ENCODE measurements at places on chromosomes 16 and 17.

- no peak for DNase-seq
These were observed 85.9 kb downstream of the LITAF start for GRCh38 chr16:11500700-11501346.

- DNase-seq: no peak
These were observed 6.6 kb downstream of the CHMP6 start for GRCh38 chr17:80998118-80998747.

DNA sequence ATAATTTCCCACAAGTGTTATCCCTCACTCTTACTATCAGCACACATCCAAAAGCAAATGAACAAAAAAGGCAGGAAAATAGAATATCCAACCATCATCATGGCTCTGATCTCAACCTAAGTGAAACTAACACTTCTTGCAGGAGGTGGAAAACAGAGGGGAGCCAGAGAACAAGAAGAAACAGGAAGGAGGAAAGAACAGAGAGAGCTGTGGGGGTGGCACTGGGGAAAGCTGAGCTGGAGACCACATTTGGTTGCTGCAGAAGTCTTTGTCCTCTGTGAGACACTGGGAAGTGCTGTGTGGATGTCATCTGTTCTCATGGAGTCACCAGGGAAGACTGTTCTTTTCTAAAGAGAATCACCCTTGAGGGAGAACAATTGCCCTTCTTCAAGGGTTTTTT is 34.7 kb downstream of the GRB7 start:
- no peak for DNase-seq

- DNase-seq: peak; percentile 69
These were observed 63.1 kb downstream of the MYO18A start for GRCh38 chr17:29116804-29117753.

DNA sequence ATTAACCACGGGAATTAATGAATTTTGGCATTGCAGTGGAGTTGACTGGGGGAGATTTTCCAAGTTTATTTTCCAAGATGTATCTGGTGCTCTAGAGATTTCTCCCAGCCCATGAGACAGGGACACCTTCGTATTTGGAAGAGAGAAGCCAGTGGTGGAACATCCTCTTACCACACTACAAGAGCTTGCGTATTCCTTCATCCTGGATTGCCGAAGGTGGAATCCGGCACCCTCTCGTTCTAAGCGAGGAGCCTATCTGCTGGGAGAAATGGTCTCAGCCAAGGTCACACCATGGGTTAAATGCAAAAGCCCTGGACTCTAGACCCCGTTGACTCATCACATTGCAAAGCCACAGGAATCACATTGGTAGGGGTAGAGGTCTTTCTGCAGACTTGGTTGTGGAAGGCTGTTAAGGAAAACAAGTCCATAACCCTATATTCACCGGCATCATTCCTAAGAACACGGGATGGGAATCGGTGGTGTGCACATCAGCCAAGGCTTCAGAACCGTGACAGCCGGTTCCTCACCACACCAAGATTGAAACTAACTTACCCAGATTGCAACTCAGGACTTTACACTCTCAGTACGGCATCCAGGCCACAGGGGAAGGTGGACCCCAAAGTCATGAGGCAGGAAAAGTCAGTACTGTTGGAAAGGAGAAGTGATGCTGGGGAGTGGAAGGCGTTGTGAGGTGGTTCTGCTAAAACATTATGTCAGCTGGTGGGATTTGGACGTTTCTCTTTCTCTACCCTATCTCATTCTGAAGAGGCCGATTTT is 259.8 kb downstream of the CPPED1 start:
- no peak for DNase-seq

DNA sequence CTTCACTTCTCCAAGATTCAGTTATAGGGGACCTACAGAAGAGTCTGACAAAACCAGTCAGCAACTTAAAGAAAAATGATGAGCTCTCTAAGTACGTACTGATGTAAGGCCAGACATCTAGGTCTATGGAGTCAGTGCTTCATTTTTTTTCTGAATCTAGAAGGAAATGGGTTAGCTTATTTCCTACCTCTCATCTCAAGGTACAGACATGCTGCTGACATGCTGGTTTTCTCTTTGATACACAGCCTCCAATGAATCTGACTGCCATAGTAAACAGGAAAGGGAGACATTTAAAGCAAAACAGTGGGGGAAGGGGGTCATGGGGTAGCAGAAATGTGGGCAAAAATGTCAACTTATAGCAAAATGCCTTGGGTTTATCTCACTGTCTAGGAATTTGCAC is 16.4 kb downstream of the CDR2 start:
- DNase-seq: no peak

DNA sequence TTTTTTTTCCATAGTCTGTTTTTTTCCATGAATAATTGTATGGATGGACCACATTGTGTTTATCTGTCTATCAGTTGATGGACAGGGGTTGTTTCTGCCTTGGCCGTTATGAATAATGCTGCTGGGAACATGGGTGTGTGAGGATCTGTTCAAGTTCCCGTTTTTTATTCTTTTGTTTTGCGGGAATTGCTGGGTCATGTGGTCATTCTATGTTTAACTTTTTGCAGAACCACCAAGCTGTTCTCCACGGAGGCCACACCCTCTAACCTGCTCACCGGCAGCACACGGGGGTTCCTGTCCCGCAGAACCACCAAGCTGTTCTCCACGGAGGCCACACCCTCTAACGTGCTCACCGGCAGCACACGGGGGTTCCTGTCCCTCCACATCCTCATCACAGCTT is 5.9 kb upstream of the MSLN start:
- DNase-seq: no peak

DNA sequence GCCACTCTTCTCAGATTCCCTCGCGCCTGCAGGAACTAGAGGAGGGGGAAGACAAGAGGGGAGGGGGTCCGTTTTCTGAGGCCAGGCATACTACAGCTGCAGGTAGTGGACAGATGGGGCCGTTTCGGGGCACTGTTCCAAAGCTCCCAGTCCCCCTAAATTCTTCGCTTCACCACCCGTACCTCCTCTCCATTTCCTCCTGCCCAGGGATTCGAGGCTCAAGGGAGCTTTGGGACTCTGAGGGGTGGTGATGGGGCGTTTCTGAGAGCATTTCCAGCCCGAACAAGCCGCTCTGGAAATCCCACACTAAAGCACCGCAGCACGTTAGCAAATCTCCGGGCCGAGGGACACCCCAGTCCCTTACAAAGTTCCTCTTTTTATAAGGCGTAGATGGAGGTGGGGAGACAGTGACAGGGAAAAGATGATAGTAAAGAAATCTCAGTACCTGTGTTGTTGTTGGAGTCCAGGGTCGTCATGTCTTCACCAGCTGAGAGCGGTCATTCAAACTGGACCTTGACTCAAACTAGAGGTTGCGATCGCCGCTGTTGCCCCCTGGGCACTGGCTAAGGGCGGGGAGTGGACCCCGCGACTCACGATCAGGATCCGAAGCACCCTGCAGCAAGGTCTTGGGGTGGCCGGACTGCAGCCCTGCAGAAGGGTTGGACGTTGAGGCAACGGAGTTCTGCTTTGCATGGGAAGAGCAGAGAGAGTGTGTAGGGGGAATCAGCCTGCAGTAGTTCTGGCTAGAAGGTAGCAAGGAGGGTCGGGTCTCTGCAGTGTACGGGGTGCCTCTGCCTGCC is 570 bp downstream of the NR1D1 start:
- no peak for DNase-seq

DNA sequence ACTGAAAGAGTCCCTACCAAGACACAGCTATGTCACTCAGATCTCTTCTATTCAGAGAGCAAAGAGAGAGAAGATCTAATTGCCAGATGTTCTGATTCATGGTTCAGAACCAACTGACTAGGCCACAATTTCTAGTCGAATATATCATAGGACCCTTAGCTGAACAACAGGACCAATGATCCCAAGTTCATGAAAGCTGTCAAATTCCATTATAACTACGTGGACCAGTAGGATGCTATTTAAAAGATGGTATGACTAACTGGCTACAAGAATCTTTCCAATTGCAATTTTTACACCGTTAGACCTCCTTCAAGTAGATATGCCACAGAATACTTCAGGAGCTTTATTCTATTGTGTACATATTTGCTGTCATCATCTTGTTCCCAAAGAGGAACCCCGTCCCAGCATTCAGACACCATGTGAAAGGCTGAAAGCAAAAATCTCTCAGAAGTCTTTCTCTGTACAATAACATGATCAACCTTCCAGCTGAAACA is 26.0 kb downstream of the DCUN1D3 start:
- no peak for DNase-seq

DNA sequence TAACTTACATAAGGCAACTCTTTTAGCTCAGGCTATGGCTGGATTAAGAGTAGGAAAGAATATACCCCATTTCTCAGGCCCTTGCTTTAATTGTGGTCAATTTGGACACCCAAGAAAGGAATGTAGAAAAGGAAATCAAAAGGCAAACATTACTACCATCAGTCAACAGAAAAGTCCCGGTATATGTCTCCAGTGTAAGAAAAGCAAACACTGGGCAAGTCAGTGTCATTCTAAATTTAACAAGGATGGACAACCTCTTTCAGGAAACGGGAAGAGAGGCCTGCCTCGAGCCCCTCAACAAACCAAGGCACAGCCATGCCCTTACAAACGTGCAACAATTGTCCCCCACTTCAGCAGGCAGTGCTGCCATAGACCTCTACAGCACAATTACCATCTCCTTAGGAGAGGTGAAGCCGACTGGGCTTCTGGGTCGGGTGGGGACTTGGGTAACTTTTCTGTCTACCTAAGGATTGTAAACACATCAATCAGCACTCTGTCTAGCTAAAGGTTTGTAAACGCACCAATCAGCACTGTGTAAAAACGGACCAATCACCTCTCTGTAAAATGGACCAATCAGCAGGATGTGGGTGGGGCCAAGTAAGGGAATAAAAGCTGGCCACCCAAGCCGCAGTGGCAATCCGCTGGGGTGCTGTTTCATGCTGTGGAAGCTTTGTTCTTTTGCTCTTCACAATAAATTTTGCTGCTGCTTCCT is 12.4 kb downstream of the MRPL58 start:
- DNase-seq: no peak

GRCh38 chr17:35214192-35214591 is 20.0 kb upstream of the SLC35G3 start:
- no peak for DNase-seq

DNA sequence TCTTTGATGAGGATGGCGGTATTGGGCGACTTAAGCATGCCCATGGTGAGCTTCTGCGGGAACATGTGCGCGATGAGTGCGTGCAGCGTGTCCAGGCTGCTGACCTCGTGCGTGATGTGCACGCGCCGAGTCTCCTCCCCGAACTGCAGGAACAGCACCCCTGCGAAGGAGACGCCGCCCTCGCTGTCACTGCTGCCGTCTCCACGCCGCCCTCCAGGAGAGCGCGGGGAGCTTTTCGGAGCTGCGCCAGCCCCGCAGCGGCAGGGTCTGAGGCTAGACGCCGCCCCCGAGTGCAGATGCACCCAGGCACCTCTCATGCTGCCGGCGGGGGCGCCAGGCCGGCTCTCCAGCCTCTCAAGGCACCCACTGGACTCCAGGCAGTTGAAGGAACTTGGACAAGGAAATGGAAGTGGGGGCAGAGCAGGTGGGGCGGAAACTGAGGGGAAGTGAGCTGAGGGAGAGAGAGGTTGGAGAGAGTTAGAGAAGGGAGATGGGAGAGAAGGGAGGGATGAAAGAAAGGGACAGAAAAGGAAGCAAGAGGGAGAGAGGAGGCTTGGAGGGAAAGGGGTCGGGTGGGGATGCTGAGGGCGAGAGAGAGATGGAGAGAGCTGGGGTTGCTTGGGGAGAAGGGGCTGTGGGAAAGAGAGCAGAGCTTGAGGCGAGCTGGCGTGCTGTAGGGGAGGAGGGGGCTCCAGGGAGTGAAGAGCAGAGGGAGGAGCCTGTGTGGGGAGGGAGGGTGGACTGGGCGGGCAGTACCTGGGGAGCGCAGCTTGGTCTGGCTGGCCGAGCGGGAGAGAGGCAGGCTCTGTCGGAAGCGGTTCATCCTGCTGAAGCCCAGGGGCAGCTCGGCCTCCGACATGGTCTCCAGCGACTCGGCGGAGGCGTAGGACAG is 42.1 kb downstream of the SRCIN1 start:
- DNase-seq: no peak

DNA sequence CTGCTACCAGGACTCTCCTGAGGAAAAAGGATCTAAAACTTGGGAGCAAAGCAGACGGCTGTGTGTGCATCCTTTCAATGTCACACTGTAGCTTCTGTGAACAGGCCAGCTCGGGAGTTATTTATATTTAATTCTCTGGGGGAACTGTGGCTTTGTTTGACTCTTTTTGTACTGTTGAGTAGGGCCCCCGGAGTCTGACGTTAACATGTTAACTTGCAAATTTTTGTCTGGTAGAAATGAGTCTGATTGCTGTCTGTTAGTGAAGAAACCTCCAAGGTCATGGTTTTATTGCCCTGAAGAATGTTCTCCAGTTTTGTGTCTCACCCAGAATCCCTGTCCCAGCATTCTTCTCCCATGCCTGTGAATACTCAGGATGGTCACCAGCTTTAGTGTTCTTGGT is 14.2 kb upstream of the KCNG4 start:
- DNase-seq: no peak

- DNase-seq: no peak
These were observed 1.4 kb downstream of the FBXO31 start for GRCh38 chr16:87382023-87382785.

GRCh38 chr17:32518646-32519227 is 31.9 kb downstream of the CDK5R1 start:
- DNase-seq: no peak

DNA sequence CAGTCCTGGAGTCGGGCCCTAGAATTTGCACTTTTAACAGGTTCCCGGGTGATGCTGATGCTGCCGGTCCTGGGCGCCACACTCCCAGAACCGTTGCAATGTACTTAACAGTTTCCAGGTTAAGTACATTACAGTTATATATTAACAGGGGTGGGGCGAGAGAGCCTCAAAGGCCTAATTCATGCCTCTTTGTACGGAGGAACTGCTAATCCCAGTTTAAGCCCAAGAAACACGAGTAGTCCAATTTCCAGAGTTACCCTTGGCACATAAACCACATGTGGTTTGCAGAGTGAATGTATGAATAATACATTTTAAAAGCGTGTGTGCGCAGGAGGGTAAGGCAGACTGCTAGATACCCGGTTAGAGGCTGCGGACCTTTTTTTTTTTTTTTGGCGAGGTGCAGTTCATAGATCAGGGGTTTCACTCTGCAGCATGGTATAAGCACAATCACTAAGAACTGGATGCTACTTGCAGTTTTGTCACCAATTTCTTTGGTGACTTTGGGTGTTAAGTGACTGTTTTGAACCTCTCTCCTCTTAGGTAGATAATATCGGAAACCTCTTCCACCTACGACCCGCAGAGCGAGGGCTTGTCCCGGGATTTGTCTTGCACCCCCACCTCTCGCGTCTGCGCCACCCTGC is 713 bp downstream of the COX11 start:
- DNase-seq: no peak

DNA sequence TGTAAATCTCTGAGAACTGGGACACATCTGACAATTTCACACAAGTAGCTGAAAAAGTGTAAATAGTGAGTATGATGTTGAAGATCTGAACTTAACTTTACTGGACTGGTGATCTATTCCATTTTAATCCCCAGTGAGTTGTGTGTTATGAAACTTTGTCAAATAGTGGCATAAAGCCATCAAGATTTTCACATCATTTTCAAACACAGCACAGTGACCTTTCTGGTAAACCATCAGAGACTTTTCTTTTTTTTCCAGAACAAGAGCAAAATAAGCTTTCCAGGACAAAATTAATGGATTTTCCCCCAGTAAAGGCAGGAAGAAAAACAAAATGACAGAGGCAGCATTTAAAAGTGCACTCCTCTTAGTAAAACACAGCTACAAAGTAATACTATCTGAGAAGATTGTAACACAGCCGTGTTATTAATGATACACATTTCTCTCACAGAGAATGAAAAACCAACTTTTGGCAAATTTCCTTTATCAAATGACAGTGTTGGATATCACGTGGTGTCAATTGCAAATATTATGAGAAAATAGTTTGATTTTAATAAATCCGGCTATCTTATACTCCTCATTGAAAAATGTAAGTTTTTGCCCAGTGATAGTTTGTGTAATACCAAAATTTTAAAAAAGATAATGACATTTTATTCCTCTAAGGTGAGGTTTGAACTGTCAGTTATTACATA is 16.8 kb upstream of the COL1A1 start:
- DNase-seq: no peak
